ENCODE measurements at places on chromosomes 11 and 22.

DNA sequence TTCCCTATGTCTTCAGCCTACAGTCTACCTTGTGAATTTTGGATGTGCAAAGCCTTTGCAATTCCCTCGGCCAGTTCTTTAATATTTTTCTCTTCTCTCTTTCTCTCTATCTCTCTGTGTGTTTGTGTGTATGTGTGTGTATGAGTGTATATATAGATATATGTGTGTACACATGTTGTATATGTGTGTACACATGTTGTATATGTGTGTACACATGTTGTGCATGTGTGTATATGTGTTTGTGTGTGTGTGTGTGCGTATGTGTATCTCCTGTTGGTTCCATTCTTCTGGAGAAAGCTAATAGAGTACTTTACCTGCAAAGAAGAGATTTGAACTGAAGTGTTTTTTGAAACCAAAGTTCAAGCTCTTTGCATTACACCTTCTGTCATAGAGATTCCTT, 155.0 kb downstream of the LUZP2 start:
- no peak for DNase-seq

DNA sequence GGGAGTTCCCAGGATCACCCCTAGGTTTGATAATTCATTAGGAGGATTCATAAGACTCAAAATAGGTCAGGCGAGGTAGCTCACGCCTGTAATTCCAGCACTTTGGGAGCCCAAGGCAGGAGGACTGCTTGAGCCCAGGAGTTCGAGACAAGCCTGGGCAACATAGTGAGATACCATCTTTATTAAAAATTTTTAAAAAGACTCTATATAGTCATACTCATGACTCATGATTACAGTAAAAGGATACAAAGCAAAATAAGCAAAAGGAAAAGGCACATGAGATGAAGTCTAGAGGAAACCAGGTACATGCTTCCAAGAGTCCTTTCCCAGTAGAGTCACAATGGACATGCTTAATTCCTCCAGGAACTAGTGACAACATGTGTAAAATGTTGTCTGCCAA, 13.9 kb upstream of the PTS start:
- DNase-seq = no peak

DNA sequence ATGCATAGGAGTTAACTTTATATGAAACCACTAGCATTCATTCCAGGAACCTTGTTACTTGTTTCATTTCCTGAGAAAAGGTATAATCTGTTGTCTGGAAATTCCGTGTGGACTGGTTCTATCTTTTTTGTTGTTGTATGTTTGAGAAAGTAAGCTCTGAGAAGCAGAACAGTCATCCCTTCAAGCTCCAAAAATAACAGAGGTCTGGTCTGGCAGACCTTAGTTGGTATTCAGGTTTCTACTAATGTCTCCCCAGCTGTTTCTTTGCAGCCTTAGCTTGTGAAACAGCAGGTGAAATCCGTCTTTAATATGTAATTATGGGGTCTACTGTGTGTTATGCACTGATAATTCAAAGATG, 2.4 kb downstream of the RNF121 start:
- no peak for DNase-seq

- DNase-seq = no peak
These were observed 140.5 kb downstream of the FCHSD2 start for GRCh38 chr11:73001615-73002014.

DNA sequence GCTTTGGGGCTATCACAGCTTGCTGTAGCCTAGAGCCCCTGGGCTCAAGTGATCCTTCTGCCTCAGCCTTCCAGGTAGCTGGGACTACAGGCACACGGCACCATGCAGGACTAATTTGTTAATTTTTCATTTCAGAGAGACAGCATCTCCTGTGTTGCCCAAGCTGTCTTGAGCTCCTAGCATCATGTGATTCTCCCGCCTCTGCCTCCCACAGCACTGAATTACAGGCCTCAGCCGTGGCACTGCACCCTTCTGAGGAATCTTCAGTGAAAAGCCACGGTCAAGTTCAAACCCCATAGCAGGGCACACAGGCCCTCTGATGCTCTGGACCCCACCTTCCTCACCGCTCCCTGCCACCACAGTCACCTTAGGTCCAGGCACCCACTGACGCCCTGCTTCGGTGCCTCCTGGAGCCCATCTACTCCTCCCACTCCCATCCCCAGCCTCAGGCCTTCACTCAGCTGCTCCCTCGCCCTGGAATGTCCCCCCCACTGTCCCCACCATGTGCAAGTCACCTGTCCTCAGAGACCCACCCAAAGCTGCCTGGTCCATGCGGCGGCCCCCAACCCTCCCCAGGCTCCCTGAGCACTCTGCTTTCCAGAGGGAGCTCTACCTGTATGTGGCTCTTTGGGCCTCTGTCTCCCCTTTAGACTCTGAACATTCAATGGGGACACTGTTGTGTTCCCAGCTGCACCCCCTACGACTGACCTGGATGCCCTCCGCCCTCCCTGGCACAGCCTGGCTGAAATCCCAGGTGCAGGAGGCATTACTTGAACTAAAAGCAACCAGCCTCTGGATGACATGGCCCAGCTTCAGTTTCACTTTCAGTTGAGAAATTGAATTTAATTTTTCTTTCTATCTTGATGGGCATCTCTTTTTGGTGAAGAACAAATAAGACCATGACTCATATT, 1.6 kb downstream of the APOL2 start:
- peak; percentile 32 for DNase-seq

GRCh38 chr11:116960930-116961329, 123.5 kb upstream of the APOA1 start:
- no peak for DNase-seq

DNA sequence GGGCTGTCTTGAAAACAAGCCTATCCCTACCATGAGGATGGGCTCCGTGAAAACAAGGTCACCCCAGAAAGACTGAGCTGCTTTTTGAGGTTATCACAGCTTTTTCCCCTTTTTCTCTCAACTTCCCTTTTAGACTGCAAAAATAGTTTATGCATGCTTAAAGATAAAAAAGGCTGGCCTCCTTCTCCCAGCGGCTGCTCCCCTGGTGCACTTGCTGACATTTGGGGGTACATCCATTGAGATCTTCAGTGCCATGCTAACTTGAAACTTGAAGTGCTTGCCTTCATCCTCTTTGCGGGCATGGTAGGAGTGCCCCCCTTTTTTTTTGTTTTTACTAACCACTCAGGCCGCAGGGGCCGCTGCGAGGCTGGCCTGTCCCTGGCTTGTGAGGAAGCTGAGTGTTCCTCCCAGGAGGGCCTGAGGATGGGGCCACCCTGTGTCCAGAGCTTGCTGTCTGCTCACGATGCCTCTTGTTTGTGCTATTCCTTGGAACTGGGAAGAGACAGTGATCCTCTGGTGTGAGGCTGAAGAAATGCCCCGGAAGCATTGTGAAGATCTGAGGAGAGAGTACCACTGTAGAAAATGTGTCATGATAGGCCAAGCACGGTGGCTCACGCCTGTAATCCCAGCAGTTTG, 2.2 kb downstream of the TANGO2 start:
- no peak for DNase-seq

DNA sequence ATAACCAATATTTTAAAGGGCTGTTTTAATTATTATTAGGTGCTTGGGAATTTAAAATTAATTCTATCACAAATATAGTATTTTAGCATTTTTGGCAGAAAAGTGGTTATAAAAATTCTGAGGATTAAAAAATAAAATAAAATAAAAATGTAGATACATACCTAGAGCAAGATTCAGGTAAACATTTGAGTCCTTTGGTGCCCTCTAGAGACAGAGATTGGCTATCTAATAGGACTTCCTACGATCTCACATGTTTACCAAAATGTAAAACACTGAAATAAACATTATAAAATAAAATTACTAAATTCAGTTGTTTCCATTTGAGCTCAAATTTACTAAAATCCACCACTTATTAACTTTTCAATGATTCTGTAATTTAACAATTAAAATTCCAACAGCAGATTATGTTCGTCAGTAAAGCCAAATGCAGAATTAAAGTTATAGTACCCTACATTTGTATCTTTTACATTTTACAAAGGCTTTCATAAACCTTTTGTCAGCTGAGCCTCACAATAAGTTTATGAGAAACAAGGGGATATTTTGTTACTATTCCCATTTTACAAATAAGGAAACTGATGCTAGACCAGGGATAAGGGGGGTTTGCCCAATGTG, 27.7 kb downstream of the SLC36A4 start:
- no peak for DNase-seq

All from activated naive CD4-positive, alpha-beta T cell treated with anti-CD3 and anti-CD28 coated beads for 36 hours (primary cell).